ENCODE measurements at places on chromosomes 13 and 19.

DNA sequence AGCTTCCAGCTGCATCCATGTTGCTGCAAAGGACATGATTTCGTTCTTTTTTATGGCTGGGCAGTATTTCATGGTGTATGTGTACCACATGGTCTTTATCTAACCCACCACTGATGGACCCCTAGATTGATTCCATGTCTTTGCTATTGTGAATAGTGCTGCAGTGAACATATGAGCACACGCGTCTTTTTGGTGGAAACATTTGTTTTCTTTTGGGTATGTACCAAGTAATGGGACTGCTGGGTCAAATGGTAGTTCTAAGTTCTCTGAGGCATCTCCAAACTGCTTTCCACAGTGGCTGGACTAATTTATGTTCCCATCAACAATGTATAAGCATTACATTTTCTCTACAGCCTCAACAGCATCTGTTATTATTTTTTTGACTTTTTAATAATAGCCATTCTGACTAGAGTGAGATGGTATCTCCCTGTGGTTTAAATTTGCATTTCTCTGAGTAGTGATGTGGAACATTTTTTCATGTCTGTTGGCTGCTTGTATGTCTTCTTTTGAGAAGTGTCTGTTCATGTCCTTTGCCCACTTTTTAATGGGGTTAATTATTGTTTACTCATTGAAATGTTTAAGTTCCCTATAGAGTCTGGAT, 6.8 kb upstream of the UBE2L5 start:
- no peak for DNase-seq

DNA sequence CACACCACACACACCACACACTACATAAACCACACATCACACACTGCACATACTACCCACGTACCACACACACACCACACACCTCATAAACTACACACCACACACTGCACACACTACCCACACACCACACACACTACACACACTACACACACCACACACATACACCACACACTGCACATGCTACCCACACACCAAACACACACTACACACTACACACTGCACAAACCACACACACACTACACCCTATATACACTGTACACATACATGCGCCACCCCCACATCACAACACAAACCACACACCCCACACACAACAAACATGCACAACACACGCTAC, 5.5 kb downstream of the MAG start:
- no peak for DNase-seq

DNA sequence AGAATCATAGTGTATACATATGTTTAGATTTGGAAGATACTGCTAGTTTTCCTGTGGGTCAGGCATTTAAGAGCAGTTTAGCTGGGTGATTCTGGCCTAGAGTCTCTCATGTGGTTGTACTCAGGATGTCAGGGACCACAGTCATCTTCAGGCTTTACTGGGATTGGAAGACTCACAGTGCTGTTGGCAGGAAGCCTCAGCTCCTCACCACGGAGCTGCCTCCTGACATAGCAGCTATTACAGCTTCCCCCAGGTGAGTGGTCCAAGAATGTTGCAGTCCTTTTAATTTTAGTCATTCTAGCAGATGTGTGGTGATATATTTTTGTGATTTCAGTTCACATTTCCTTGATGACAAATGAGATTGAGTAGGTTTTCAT, 16.9 kb upstream of the GPR18 start:
- DNase-seq: no peak

DNA sequence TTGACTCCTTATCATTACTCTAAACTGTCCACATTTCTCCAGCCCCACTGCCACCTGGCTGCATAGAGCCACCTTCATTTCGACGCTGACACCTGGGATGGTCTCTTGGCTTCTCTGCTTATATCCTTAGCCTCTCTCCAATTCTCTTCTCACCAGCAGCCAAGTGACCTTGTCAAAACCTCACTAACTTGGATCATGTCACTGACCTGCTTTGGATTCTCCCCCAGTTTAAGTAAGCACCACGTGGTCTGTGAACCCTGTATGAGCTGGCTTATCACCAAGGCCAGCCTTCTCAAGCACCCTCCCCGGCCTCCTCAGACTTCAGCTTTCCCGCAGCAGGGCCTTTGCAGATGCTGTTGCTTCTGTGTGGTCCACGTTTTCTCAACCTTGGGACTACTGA, 12.3 kb upstream of the GGACT start:
- no peak for DNase-seq

DNA sequence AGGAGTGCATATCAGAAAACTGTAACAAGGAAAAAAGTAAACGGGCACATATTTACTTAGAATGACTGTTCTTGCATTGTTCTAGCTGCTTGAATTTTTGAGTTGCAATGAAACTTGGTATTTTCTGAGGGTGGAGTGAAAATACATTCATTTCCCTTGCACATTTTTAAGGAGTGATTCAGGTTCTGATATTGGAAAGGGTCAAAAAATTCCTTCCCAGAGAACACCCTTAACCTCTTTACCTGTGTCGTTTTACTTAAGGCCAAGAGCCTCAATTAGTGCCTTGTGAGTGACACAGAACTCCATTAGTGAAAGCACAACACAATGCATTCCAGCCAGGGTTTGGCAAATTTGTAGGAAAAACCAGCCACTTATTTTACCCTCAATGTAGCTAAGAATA, 2.3 kb downstream of the ITGBL1 start:
- no peak for DNase-seq

DNA sequence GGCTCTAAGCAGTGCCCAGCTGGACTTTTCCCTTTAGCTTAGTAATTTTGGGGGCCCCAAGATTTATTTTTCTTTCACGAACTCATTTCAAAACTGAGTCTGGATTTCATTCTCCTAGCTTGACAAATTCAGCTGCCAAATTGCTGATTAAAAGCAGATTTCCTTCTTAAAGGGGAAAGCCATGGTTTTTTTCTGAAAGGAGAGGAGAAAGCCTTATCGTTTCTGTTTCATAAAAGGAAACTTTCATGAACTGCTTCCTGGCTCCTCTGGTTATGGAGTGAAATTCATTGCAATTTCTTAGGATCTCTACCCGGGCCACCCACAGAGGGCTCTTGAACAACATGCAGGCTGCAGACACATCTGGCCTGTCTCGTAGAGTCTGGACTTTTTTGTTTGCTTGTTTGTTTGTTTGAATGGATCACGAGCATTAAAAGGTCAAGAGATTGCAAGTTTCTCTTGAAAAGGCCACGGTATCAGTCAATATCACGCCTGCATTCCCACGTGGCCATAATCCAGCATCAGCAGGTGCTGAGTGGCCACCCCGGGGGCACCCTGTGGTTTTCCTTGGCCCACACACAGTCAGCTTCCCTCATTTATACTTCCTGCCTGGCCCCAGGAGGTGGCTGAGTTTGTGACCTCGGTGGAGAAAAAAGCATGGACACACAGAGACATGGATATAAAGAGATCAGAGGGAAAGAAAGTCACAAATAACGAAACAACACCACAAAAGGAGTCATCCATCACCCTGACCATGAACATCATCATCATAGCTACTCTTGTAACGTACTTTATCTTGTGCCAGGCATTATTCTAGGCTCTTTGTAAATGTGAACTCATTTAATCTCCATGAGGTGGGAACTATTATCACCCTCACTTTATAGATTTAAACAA, 10.5 kb upstream of the KLK4 start:
- no peak for DNase-seq
